ENCODE measurements at places on chromosomes 5 and 9.

- no peak for DNase-seq
Observed at GRCh38 chr5:72465066-72465465, 42.1 kb downstream of the ZNF366 start.

DNA sequence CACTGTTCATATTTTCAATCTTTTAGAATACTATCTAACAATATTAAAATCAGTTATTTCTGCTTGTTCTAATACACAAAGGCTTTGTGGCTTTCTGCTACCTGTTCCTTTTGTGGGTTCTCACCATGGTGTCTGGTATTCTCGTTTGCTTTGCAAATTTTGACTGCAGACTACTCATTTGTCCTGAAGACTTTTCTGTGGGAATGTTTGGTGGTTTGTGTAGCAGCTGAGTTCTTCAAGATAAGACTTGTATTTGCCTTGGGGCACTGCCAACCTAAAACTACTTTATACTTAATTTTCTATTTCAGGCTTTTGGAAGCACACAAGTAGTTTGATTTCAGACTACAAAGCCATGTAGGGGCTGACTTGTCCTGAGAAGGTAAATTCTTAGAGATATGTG is 11.1 kb downstream of the IL33 start:
- DNase-seq = no peak

DNA sequence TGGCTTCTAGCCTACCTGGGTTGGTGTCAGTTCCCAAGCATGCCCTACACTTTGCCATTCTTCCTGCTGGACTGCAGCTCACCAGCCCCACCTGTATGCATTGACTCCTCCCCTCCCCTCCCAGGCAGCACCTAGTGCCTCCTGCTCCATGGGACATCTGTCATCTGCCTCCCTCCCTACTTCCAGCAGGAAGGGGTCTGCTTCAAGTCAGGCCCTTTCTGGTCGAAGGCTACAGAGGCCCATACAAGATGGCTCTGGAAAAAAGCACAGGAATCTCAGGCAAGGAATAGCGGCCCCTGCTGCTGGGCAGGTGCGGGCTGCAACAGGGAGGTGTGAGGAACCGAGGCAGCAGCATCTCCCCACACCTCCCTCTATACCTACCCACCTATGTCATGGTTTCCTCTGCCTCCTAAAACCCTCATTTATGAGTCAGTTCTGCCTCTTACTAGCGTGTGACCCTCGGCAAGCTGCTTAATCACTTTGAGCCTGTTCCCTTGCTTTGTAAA is 19.7 kb downstream of the WWC1 start:
- DNase-seq = no peak

GRCh38 chr9:128022886-128023285 is 42.1 kb upstream of the EEIG1 start:
- DNase-seq = no peak

DNA sequence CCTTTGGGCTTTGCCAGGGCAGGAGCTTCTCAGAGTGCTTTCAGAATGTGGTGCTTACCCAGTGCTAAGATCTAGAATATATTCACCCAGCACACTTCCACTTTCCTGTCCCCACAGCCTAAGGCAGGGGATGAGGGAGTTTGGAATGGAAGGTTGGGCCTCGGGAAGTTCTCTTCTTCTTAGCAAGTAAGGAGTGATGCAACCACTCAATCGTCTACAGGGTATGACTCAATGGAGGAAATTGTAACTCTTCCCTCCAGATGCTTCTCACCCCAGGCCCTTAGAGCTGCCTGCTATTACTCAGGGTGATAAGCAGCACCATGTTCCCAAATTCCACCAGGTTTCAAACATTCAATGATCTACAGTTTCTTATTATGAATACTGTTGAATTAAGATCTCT is 30.8 kb upstream of the AGGF1 start:
- DNase-seq = no peak

DNA sequence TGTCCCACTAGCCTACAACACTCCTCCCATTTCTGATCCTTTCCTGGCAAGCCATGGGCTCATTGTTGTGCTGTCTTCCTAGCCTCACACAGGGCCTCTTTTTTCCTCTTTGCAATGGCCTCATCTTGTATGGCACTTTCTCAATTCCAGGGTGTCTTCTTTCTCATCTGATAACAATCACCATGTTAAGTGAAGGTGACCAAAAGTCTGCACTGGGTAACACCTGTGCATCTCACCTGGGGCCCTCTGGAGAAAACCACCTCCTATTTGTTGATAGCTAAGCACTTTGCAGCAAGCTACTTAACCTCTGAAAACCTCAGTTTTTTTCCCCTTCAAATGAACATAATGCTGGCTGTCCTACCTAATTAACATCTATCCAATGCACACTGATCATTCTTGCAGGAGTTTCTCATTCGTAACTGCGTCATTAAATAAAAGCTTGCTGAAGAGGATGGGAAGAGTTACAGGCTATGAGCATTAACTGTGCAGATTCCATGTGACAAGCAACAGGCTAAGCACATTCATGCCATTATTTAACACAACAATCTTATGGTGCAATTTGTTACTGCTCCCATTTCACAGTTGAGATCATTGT is 60.1 kb upstream of the STK32A start:
- DNase-seq = no peak

- no peak for DNase-seq
Observed at GRCh38 chr5:16809010-16809394, 127.1 kb downstream of the MYO10 start.

- no peak for DNase-seq
Observed at GRCh38 chr9:698276-698675, 143.2 kb upstream of the DMRT1 start.

DNA sequence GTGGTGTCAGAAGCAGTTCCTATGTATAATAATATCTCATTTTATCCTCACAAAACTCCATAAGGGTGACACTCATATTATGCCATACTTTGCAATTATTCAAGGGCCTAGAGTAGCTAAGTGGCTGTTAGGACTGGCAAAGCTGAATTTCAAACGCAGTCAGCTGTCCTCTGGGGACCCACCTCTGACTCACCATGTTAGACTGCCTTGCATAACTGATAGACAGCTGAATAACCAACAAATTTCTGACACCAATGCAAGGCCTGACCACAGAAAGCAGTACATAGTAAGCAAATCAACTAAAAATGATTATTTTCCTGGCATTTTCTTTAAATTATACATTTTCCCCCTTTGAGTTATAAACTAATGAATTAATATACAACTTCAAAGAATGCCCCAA is 251.6 kb upstream of the PTGER4 start:
- DNase-seq = peak; percentile 34

- DNase-seq = no peak
Observed at GRCh38 chr5:174100490-174100889, 55.0 kb downstream of the NSG2 start.

GRCh38 chr9:20441711-20442423 is 180.4 kb downstream of the MLLT3 start:
- no peak for DNase-seq

DNA sequence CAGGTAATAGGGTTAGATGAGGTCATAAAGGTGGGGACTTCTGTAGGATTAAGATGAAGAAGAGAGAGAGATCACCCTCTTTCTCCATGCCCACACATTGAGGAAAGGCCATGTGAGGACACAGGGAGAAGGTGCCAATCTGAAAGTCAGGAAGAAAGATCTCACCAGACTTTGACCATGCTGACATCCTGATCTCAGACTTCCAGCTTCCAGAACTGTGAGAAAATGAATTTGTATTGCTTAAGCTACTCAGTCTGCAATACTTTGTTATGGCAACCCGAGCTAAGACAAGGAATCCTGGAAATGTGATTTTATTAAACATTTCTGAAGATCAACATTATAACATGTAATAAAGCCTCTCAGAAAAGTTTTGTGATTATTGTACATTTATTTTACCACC is 3.5 kb upstream of the CSNK1G3 start:
- no peak for DNase-seq

DNA sequence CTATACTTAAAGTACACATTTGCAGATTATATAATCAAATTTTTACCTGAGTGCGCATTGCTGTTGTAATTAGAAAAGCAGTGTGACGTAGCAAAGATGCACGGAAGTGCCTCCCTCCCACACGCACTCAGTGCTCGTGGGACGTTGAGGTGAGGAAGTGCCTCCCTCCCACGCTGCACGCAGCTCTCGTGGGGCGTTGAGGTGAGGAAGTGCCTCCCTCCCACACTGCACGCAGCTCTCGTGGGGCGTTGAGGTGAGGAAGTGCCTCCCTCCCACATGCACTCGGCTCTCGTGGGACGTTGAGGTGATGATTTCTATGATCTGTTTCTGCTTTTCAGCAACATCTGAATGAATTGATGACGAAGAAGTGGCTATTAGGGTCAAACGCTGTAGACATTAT is 21.0 kb downstream of the EXOC3 start:
- DNase-seq = peak; percentile 75

DNA sequence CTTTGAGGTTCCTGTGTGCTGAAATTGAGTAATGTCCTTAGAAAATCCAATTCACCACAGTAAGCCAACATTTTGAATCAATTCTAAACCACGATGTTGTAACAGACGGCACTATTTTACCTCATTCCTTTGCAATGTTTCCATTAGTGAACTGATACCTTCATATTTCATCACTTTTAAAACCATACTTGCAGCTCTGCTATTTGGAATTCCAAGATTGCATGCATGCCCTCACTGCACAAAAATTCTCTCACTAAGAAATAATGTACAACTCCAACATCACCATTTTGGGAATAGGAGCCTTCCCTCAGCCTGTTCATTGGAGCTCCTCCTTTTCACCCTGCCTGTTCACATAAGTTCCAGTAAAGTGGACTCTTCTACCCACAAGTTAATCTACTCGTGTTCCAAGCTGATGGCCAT is 74.8 kb upstream of the TGFBR1 start:
- no peak for DNase-seq

DNA sequence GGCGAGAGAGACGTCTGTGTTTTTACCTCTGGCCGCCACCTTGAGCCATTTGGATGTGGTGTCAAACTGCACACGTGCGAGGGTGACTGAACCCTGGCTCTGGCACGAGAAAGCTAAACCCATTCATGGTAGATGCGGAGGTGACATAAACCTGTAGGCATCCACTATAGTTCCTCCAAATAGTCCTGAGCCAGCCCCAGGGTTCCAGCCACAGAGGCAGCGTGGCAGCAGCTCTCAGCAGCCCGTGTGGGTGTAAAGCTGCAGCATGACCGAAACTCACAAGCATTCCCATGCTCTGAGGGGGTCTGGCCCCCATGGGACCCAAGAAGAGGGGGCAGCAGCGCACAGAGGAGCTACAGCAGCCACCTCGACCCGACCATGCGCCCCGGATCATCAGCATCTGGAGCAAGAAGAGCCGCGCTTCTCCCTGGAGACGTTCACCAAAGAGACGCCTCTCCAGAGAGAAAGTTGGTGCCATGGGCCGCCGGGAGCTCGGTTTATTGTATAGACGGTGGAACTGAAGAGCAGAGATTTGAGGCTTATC is 303.8 kb upstream of the IRX4 start:
- DNase-seq = no peak

DNA sequence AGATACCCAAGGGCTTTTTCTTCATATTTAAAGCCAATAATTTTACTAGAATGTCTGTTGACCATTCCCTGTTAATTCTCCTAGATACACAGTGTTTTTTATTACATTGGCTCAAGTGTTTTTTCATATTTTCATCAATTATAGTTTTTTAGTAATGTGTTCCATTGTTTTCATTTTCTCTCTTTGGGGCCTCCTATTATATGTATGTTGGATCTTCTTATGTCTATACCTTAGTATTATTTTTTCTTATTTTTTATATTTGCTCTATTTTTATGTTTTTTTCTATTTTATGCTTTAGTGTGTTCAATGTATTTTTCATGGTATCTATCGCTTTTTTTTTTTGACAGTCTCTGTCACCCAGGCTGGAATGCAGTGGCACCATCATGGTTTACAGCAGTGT is 7.5 kb downstream of the KIAA1958 start:
- no peak for DNase-seq

DNA sequence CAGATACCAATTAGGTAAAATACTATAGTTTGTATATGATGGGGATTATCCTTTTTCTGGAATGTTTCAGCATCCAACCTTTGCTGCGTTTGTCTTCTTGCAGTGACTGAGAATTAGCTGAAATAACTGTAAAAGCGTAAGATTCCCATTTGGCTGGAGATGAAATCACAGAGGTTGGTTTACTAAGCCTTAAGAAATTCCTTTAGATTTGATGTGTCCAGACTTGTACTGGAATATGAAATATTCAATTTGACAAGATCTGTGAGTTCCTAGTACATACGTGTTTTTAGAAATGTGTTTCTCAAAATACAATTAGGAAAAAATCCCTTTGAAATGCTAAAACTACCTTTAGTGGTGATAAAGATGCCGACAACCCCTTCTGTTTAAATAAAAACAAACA is 286.0 kb upstream of the DMRT1 start:
- DNase-seq = no peak

DNA sequence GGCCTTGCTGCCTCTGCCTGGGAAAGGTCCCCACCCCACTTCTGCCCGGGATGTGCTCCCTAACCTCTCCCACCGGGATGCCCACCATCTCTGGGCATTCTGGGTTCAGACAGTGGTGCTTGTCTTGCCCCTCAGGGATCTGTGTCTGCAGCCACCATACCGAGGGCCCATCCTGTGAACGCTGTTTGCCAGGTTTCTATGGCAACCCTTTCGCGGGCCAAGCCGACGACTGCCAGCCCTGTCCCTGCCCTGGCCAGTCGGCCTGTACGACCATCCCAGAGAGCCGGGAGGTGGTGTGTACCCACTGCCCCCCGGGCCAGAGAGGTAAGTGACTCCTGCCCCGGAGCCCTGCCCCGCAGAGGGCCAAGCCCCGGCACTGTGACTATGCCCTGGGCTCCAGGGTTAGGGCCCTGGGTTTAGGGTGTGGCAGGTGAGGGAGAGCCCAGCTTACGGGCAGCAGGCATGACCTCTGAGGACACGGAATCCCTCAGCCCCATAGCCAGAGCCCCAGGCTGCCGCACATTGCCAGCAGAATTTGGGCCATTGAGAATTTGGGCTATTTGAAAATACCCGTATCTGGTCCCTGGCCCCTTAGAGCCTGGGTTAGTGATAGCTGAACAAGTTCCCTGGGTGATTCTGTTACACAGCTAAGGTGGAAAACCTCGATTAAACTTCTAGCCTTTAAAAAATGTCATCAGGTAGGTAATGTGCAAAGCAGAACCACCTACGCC is 35.3 kb upstream of the AIF1L start:
- DNase-seq = no peak

DNA sequence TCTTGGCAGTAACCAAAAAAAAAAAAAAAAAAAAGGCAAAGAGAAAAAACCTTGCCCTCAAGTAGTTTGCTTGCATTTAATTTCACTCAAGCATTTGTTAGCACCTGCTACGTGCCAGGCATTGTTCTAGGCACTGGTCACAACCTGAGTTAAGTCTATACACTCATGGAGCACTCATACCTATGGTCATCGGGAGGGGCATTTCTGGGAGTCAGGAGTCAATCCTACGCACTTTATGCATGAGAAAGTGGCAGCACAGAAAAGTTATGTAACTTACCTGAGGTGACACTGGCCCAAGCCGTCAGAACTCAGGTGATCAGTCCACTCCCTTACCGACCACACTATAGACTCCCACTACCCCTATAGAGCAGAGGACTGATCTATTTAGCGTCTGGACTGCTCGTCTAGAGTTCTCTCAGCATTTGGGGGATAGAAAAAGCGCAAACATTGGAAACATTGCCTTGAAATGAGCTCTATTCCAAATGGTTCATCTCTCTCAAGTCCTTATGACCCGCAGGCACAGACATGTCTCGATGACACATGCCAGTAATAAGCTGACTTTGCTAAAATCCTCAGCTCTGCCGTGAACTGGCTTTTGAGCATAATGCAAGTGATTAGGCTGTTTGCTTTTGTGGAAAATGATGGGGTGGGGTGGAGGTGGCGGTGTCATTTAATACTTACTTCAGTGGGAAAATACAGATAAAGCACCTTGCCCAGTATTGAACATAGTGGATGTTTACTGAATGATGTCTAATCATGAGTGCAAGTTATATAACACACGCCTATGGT is 160.2 kb downstream of the ARHGEF28 start:
- DNase-seq = no peak

- no peak for DNase-seq
Observed at GRCh38 chr9:89759572-89759971, 154.8 kb downstream of the GADD45G start.

Data from CD4-positive, alpha-beta T cell treated with Interleukin-10 for 1 hour (primary cell).